Stimulated activated CD4-positive, alpha-beta T cell treated with anti-CD3 and anti-CD28 coated beads, Interleukin-1b, Interleukin-23, amount 100 ng/mL, for 48 hours (primary cell): ENCODE measurements at places on chromosomes 5 and 9.
A peak's percentile ranks its signal among the peaks of the same experiment; 100 is the strongest.

DNA sequence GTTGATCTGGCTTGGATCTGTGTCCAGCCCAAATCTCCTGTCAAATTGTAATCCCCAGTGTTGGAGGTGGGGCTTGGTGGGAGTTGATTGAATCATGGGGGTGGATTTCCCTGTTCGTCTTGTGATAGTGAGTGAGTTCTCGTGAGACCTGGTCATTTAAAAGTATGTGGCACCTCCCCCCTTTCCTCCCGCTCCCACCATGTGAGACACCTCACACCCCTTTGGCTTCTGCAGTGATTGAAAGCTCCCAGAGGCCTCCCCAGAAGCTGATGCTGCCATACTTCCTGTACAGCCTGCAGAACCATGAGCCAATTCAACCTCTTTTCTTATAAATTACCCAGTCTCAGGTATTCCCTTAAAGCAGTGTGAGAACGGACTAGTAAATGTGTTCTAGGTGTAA lies 117.3 kb upstream of the PTCH1 start:
- no peak for DNase-seq

DNA sequence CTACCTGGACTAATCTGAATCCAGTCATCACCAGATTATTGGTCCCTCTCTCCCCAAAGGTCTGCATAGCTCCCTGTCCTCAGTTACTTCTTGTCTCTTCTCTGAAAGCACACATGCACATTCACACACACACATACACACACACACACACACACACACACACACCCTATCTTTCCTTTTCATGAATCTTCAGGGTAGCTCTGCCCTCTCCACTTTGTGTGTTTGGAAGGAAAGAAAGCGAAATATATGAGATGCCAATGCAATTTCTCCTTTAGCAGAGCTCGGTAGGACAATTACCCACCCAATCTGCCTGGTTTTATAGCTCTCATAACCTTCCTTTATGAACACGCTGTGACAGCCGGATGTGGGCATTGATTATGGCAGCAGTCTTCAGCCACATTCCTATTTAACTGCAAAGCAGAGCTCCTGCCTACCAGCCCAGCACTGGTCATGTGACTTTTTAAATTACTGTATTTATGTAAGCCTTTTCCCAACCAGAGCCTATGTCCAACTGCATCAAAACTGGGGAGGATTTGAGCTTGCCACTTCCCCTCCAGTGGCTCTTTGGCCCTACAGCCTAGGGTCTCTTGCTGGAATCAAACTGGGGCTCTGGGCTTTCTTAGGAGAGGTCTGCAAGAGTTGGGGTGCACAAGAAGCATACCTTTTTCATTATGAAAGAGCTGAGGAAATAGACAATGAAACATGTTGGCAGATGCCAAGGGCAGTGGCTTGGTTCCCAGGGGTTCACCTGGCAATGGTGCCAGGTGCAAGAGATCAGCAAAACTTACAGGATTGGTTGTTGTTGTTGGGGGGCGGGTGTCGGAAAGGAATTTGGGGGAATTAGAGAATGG lies 20.8 kb upstream of the MATR3 start:
- DNase-seq = no peak

GRCh38 chr5:36584009-36584875 lies 22.2 kb upstream of the SLC1A3 start:
- DNase-seq = no peak

DNA sequence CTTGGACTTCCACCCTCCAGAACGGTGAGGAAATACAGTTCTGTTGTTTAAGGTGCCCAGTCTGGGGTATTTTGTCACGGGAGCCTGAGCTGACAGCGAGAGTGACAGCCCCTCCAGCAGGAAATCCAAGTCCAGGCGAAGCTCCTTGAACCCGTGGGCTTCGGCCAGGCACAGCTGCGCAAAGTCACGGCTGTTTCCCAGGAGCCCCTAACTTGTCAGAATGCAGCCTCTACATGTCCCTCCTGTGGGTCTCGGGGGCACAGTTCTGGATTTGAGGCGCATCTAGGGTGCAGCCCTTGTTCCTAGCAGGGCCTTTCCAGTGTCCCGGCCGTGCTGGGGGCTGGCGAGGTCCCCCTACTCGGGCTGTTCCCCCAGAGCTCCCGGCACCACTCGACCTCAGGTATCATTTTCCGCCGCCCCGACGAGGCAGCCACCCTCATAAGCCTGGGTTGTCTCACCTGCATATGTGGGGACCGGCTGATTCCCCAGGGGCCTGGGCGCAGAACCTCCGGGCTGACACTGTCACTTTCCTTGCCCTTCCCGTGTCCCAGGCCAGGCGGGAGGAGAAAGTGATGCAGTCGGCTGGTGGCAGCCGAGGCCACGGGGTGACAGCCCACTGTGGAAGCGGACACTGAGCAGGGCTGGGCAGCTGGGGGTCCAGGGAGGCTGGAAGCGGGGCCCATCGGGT lies 4.5 kb downstream of the LCN8 start:
- DNase-seq = no peak

GRCh38 chr9:81874931-81875330 lies 53.3 kb upstream of the SPATA31D4 start:
- DNase-seq = no peak

- DNase-seq = no peak
Observed at GRCh38 chr9:134379831-134380365, 53.6 kb downstream of the RXRA start.

DNA sequence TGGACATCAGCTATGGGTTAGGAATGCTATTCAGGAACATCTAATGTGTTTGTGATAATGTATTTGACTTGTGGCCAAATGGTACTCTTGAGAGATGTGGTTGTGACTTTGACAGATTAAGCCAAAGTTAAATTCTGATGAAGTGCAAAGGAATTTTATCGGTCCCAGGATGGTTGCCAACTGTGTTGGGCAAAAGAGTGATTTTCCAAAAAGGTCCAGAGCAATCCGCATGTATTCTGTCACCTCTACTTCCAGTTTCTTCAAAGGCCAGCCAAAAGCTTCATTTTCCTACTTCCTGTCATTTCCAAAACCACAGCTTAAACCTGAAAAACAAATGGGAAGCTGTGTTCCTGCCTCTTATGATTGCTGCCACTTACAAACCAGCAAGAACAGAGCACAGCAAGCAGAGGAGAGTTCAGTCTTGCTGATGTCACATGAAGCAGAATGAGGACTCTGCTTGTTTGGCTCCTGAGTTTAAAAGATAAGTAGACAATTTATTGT lies 59.8 kb downstream of the MARCHF3 start:
- no peak for DNase-seq

DNA sequence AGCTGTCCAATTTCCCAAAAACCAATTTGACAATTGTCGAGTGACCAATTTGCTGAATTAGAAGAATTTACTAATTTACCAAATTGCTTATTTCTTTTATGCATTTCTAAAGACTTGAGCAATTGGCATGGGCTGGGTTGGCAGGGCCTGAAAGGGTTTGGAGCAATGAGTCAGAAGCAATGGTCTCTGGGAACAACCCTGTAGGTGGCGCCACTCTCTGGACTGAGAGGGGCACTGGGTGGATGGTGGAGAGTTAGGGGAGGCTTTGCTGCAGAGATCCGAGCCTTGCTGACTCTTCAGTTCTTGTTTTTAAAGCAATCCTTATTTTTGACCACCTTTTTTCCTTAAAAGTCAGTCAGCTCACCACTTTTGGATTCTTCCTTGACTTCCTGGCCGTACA lies 71.5 kb upstream of the RPS23 start:
- DNase-seq = peak; percentile 41

DNA sequence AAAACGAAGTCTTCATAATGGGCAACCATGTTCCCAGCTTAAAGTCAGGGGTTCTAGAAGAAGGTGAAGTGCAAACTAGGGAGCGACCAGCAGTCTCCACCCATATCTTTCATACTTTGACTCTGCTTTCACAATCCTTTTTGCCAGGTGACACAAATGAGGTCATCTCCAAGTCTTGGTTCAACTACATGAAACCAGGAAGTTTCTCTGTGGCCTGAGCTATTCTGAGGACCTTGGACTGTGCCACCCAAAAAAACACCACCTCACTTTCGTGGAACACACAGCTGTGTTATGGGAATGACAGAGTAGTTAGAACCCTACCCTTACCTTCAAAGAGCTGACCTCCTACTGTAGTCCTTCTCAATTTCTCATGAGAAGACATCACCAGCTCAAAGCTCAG lies 309.2 kb downstream of the AGTPBP1 start:
- no peak for DNase-seq

DNA sequence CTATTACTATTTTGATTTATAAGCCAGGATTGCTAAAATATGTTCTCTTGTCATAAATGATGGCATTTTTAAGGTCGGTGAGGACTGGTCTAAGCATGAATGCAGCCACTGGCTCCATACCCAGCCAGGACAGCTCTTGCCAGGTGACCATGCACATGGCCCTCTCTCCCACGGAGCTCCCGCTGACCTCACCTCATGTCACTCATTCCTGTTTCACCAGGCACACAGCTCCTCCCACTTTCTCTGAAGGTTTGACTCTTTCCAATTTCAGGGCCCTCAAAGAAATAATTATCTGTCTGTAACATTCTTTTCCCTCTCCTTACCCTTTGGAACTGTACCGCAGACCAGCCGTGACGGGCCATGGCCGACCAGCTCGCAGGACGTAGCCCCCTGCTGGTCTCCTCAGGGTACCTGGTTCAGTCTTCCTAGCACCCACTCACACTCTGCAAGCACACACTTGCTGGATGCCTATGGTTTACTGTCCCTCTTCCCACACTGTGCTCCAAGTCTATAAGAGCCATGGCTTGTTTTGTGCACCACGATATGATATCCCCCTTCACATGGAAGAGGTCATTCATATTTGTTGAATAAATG lies 72.5 kb downstream of the LIFR start:
- DNase-seq = no peak

DNA sequence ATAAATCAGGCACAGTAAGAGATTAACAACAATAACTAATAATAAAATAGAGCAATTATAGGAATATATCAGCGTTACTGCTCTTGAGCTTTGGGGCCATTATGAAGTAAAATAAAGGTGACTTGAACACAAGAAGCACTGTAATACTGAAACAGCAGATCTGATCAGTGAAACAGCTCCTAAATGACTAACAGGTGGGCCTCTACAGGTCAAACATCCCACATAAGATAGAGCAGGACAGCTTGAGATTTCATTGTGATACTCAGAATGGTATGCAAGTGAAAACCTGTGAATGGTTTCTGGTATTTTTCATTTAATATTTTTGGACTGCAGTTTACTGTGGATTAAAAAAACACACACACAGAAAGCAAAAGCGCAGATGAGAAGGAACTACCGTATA lies 24.0 kb upstream of the MAP3K1 start:
- no peak for DNase-seq

DNA sequence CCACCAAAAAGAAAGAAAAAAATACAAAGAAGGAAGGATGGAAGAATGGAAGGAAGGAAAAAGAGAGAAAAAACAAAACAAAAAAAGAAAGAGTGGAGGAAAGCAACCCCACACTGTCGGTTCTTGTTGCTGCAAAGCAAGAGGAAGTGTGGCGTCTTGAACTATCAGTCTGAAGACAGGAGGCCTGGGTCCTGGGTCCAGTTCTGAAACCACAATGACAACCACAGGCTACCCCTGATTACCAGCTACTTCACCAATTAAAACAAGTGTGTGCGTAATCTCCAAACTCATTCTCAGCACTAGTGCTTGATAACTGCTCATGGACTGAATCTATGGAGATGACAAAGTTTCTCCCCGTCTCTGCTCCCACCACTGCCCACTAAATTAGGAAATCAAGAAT lies 93.7 kb downstream of the RASEF start:
- DNase-seq = no peak

DNA sequence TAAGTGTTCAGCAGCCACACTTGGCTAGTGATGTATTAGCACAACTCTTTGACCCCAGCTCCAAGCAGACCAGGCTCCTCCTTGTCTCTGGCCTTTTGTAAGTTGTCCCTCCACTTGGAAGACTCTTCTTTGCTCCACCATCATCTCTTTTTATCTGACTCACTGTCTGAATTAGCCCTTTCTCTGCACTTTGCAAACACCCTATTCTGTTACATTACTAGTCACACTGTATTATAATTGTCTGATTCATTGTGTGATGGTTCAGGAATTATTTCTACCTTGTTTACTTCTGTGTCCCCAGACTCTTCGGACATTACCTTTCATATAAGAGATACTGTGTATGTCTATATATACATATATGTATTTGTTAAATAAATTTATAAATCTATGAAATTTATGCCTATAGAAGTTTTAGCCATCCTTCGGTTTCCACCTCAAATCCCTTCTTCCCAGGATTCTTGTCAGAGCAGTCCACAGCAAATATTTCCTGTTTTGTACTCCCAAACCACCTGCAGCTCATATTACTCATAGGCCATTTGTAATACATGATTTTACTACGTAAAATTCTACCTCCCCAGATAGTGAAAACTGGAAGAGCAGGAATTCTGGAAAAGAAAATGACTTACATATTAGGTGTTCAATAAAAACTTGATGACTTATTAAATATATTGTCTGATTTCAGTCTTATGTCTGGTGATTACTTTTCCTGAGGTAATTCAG lies 69.0 kb downstream of the MTAP start:
- DNase-seq = no peak

GRCh38 chr5:9482381-9482780 lies 63.5 kb downstream of the SEMA5A start:
- DNase-seq = no peak

DNA sequence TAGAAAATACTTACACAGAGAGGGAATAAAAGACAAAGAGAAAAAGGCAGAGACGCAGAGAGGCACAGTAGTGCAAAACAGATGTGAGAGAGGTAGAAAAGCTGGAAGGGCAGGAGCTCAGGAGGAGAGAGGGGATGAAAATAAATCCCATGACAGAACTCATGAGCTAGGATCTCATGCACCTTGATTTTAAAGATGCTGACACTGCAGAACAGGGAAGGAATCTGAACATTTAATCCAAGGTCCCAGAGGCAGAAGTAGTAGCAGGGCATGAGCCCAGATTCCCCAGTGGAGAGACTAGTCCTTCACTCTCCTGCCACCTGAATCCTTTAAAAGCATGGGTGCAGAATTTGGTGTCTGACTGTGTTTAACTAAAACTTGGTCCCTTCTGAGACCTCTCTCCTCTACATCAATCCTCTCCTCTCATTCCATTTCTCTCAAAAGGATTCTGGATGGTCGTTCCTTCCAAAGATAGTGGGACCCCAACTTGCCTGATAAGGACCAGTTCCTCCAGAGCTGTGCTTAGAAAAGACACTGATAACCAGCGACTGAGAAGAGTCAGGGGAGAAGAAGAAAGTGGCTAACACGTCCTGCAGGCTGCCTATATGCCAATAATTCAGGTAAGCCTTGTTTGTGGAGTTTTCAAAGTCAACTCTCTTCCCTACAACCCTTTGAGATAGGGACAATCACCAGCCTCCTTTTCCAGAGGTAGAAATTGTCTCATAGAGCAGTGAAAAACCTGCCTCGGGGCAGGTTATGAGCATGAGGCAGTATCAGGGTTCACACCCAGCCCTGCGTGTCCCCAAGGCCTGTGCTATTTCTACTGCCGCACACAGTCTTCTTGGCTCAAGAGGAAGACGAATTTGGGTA lies 203.2 kb upstream of the TRIM32 start:
- no peak for DNase-seq
